ENCODE measurements at places on chromosomes 4 and X. TPM values are rescaled to one million over a fixed set of nuclear protein-coding genes. Genes with fewer than 3 reads are reported as not detected.

Gene MAB21L2
- total RNA-seq = not detected

Gene MTMR8
- 4.8 TPM for total RNA-seq

Gene RHOXF1
- not detected for total RNA-seq

Gene TNIP3
- 0.42 TPM for total RNA-seq

Gene NAP1L3
- total RNA-seq = 0.66 TPM

Gene CXCL3
- total RNA-seq = not detected

Gene MAGEB1
- total RNA-seq = not detected

Gene IL15
- total RNA-seq = 0.91 TPM
